NCI-H446 treated with DMSO at 0.1 percent for 48 hours (cell line): ENCODE measurements at places on chromosomes 13 and 19.

GRCh38 chr19:1873524-1874473, 10.4 kb upstream of the KLF16 start:
- peak; percentile 39 for DNase-seq

DNA sequence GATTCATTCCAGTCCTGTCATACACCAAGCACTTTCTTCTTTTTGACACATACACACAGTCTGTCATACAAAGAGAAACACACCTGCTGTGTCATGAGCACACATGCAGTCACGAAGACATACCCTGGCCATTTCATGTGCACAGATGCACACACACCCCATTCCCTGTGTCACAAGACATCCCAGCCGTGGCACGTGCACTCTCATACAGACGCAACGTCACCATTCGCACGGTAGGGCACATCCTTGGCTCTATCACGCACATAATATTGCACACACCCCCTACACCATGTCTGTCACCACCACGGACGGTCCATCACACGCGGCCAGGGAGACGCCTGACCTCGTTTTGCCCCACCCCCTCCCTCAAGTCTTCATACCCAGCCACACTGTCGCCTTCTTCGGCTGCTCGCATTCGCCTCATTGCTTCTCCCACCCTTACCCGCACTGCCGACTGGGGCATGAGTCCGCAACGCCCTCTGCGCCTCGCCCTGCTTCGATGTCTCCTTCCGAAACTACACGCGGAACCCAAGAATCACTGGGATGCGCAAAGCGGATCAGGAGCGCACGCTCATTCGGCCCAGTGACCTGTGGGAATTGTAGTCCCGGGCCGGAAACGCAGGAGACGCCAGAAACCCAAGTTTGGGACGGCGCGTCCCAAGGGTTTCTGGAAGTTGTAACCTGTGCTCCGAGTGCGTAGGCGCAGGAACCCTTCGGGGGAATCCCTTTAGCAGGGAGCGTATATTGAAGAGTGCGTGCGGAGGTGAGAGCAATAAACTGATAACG, 6.8 kb upstream of the ZNF283 start:
- DNase-seq, result no peak

DNA sequence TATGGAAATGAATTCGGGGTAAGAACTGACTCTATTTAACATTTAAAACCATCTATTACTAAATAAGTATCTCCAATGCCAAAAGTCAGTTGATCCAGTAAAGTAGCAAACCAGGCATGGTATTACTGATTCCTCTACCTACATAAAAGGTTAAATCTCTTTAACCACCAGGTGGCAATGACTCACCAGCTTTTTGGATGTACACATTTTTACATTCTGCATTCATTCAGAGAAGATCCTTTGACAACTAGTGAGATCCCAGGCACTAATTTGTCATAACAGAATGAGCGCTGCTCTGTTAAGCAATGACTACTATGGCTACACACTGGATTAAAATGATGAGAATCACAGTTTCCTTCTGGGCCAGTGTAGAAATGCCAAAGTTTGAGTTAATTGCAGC, 329.8 kb upstream of the GPC6 start:
- DNase-seq, result no peak

GRCh38 chr19:44887648-44888047, 3.4 kb upstream of the TOMM40 start:
- no peak for DNase-seq
